ENCODE measurements at places on chromosomes 12 and 14.

GRCh38 chr12:22792138-22792537, 167.2 kb downstream of the ETNK1 start:
- no peak for DNase-seq

DNA sequence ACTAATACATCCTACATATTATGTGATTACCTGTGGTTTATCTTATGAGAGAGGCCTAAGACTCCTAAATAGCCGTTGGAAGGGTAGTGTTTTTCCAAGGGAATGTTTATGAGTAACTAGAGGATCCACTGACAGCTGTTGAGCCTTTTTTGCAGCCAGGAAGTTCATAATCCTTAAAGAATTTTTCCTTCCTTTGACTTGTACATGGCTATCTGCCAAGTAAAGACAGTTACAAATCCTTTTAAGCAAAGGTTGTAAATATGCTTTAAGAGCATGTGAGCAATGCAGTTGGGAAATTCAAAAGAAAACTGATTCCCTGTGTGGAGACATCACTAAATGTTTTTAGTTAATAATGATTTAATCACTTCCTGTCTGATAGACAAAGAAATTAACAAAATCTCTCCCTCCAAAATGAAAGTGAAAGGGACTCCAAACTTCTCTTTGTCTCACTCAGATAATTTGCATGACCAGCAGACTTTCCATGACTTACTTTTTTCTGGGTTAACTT, 333.8 kb downstream of the PDZRN4 start:
- no peak for DNase-seq

DNA sequence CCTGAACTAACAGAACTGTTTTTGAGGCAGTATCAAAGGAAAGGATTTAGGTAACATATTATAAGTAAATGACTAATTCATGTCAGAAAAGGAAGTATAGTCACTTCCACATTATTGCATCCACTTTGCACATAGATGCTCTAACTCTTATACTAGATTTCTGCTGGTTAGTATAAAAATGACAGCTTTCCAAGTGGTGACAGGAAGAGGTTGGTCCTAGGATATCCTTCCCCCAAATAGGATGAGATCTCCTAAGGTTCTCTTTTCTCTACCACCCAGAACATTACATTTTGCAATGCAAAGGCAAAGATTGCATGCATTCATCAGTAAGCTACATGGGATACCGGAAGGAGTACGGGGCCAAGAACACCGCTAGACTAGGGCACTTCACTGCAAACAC, 15.2 kb downstream of the DAD1 start:
- DNase-seq: no peak

GRCh38 chr12:28872654-28873268, 276.3 kb upstream of the FAR2 start:
- peak; percentile 64 for DNase-seq

DNA sequence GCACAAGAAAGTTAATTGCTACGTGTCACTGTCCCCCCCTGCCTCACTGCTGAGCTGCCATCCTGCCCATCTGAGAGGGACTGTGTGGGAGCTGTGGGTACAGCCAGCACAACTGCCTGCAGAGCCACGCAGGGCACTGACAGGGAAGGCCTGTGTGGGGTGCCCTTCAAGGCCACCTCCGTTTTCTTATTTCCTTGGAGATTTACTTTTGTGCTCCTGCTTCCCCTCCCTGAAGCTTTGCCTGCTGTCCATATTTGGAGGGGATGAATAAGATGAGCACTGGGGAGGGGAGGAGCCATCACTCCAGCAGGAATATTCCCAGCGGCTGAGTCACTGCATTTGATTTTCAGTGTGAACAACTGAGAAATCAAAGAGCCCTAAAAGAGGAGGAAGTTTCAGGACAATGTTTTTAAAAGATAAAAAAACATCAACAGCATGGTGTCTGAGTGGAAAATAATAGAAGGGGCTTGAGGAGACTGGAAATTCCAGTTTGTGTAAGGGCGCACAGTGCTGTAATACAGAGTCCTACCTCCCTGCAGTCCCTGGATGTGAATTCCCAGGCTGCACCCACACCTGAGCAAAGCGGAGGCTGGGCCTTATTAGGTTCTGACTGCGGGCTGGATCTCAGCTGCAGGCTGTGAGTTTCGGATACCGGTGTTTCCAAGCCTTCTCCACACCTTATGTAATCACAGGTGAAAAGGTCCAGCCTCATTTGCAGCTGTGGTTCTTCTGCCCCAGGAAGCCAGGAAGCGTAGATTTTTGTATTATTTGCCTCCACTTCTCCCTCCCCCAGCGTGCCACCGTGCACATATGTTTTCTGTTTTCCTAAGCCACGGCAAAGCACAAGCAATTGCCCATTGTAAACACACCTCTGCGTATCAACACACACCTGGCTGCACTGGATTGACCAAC, 192.6 kb upstream of the BCL2L14 start:
- DNase-seq: peak; percentile 51

DNA sequence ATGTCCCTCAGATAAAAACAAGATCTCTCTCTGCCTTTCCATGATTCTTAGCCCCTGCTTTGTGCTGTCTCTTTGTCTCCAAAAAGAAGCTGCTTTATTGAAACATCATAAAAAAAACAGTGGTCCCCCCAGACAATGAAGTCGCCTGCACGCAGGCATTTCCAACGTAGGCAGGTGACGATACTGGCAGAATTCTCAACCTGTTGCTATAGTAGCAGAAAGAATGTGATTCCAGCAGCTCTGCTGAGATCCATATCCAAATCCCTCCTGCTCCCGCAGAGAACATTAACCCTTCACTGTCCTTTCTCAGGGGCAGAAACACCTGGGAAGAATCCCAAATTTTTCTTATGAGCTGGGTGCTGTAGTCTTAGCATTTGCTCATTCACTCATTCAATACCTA, 84.8 kb downstream of the STON2 start:
- DNase-seq: no peak

DNA sequence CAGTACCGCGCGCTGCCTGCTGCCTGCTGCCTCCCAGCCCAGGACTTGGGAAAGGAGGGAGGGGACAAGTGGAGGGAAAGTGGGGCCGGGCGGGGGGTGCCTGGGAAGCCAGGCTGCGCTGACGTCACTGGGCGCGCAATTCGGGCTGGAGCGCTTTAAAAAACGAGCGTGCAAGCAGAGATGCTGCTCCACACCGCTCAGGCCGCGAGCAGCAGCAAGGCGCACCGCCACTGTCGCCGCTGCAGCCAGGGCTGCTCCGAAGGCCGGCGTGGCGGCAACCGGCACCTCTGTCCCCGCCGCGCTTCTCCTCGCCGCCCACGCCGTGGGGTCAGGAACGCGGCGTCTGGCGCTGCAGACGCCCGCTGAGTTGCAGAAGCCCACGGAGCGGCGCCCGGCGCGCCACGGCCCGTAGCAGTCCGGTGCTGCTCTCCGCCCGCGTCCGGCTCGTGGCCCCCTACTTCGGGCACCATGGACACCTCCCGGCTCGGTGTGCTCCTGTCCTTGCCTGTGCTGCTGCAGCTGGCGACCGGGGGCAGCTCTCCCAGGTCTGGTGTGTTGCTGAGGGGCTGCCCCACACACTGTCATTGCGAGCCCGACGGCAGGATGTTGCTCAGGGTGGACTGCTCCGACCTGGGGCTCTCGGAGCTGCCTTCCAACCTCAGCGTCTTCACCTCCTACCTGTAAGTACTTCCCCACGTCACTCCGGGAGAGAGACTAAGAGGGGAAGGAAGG, at the start of gene LGR5:
LGR5 (plus strand) TSS at position 186 of the 732 bp plus-strand sequence; CDS start at position 469, 283 bp downstream.
- no peak for DNase-seq

DNA sequence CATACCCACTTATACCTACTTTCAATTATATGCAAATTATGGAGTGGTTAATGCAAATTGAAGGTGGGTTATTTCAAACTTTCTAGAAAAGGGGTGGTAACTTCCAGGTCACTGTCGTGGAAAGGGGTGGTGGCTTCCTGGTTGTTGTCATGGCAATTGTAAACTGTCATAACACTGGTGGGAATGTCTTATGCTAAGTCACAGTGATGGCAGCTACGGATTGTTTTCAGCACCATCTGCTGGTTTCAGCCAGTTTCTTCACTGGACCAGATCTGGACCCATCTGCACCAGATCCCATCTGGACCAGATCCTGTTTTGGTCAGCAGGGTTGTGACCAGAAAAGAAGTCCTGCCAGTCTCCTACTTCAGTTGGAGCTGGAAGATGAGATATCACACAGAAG, 1469.3 kb downstream of the AACS start:
- DNase-seq: no peak

GRCh38 chr12:115004470-115005146, 320.6 kb upstream of the TBX3 start:
- DNase-seq: no peak

DNA sequence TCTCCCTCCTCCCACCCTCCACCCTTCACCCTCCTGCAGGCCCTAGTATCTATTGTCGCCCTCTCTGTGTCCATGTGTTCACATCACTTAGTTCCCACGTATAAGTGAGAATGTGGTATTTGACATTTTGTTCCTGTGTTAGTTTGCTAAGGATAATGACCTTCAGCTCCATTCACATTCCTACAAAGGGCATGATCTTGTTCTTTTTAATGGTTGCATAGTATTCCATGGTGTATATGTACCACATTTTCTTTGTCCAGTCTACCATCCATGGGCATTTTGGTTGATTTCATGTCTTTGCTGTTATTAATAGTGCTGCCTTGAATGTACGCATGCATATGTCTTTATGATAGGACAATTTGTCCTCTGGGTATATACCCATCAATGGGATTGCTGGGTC, 29.6 kb downstream of the C12orf71 start:
- DNase-seq: no peak

DNA sequence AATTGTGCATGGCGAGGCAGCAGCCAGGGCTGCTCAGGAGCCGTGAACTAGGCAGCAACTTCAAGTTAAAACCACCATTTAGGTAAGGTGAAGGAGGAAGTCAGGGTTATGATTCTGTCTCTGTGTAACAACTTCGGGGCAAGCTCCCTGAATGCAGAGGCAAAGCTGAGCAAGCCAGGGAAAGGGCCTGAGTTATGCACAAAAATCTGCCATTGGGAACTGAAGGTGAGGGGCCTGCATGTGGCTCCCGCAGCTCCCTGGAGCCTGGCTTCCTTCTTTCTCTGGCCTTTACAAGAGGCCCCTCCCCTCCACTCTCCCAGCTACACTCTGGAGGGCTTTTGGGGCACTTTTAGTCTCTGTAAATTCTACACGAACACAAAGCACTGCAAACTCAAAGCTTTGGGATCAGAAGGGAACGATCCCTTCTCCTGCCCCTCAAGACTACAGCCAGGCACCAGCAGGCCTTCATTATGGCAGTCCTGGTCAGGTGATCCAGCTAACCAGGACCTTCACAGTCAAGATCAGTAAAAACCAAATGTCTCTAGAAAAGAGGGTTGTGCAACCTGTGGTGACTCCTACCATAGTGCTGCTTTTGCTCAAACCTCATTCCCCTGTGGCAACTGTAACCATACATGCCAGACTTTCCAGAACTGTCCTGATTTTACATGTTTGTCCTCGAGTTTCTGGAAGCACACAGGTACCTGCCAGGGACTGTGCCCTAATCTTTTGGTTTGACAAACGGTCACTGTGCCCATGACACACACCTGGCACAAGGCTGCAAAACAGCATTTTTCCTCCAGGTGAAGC, 67.2 kb upstream of the PTGR2 start:
- no peak for DNase-seq

- no peak for DNase-seq
Observed at GRCh38 chr12:27936196-27936595, 36.3 kb downstream of the PTHLH start.

DNA sequence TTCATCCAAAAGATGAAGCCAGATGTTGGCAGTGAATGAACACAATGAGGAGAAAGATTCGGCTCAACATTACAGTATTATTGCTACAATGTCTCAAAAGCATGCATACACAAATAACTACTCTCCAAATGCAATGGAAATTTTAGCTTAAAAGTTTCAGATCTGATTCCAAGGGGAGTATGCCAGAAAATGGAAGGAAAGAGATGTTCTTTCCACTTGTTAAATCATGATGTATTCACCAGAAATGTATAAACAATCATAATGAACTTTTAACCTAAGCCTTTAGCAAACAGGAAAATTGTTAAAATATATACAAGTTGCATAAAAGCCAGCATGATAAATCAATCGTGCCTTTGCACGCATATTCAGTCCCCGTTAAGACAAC, 62.1 kb downstream of the SH2B3 start:
- no peak for DNase-seq

GRCh38 chr12:94706250-94706661, 55.9 kb upstream of the TMCC3 start:
- DNase-seq: no peak
